Suppressor macrophage (primary cell): ENCODE measurements at places on chromosomes 12 and 14.

GRCh38 chr14:50062438-50063085, 53.8 kb downstream of the VCPKMT start:
- DNase-seq = peak; percentile 42

DNA sequence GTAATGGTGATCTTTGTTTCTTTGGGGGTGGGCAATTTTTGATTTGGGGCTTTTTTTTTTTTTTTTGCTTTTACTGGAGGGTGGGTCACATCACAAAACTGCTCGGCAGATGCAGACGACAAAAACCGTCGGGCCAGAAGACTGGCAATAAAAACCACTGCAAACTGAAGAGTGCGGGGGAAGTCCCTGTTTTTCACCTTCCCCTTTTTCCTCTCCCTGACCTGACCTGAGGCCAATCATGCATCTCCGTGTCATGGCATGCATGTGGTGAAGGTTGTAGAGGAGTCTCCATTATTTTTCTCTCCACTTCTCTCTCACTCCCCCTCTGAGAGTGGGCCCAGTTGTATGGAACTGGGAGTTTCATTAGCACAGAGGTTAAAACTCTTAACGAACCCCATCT, 57.5 kb downstream of the AP5M1 start:
- no peak for DNase-seq

- no peak for DNase-seq
Observed at GRCh38 chr12:48961331-48961730, 4.0 kb upstream of the ARF3 start.

- DNase-seq = peak; percentile 0
Observed at GRCh38 chr14:106067935-106068334, 541.6 kb downstream of the TMEM121 start.

- no peak for DNase-seq
Observed at GRCh38 chr12:113500306-113500675, 28.6 kb upstream of the LHX5 start.

DNA sequence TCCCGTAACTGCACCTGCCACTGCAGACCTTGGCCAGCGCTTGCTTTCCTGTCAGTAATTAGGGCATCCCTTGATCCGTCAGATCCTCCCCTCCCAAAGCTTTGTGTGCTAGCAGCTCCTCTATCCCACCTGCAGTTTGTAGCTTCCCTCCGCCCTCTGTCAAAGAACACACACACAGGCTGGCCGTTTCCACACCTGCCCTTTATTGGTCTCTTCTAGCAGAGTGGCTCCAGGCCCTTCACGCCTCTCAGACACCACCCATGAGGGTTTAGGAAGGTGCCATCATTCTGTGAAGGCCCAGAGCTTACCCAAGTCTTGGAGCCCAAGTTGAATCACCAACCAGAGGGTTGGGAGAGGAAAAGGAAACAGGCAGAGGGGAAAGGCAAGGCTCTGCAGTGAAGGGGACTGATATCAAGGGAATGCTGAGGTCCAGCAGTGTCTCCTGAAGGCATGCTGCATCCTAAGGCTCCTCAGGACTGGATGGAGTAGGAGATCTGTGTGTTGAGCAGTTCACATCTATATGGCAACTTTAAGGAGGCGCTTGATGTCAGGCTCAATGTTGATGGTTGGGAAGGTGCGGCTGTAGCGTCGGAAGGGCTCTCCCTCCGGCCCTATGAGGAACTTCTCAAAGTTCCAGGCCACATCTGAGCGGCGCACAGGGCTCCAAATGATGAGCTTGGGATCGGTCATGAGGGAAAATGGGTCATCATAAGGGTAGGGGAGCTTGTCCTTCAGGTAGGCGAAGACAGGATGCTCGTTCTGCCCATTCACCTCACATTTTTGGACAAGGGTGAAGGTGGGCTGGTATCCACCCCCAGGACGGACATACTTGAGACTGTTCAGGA, 3.4 kb downstream of the GPX2 start:
- no peak for DNase-seq

GRCh38 chr12:99055299-99055698, 410.2 kb downstream of the APAF1 start:
- DNase-seq = peak; percentile 40

DNA sequence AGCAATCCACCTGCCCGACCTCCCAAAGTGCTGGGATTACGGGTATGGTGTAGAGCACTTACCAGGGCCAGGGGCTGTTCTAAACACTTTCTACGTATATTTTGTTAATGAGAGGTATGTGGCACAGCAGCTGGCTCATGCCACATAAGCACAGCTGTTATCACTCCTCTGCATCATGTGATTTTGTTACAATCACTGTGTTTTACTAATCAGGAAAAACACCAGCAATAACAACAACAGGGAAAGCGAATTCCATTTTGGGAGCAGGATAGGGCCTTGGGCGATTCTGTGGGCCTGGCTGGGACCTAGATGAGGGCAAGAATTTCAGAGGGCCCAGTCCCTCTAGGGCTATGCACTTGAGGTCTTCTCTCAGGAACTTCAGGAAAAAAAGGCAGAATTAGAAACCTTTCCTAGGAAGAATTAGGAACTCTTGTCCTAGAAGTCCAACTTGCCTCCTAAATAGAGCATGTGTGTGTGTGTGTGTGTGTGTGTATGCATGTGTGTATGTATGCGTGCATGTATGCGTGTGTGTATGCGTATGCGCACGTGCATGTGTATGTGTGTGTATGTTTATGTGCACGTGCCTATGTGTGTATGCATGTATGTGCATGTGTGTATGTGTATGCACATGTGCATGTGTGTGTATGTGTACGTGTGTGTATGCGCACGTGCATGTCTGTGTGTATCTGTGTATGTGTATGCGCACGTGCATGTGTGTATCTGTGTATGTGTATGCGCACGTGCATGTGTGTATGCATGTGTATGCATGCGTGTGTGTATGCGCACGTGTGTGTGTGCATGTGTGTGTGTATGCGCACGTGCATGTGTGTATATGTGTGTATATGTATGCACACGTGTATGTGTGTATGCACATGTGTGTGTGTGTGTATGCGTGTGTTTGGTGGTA, 41.8 kb upstream of the CORO1C start:
- no peak for DNase-seq

GRCh38 chr14:34580381-34580780, 40.9 kb upstream of the EAPP start:
- no peak for DNase-seq

DNA sequence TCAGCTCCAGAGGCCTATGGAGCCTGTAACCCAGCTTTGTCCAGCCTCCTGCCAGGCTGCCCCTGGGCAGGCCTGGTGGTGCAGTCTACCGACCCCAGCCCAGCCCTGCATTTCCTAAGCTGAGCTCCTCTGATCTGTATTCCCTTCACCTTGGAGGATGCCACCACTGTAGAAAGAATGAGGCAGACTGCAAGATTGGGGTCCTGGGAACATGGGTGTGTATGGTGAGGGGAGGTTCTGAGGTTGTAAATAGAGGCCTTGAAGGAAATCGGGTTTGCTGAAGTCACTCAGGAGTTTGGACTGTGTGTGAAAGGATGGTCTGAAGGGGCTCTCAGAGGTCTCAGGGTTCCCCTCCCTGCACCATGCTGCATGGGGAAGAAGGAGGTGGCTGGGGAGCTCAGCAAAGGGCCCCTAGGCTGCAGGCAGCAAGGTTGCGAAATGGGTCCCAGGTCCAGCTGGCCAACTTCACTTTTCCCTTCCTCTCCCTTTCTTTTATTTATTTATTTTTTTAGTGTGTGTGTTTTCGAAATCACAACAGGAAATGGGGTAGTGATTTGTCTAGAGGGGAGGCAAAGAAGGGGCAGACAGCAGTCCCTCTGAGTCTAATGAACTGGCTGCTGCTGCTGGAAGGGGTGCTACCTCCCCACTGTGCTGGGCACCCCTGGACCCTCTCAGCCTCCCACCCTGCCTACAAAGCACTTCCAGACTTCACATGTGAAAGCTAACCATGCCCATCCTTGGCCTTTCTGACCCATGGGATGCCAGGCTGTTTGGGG, 1.2 kb upstream of the LRP1-AS start:
- peak; percentile 86 for DNase-seq

GRCh38 chr12:20917819-20918218, 107.3 kb downstream of the SLCO1B3 start:
- DNase-seq = no peak

DNA sequence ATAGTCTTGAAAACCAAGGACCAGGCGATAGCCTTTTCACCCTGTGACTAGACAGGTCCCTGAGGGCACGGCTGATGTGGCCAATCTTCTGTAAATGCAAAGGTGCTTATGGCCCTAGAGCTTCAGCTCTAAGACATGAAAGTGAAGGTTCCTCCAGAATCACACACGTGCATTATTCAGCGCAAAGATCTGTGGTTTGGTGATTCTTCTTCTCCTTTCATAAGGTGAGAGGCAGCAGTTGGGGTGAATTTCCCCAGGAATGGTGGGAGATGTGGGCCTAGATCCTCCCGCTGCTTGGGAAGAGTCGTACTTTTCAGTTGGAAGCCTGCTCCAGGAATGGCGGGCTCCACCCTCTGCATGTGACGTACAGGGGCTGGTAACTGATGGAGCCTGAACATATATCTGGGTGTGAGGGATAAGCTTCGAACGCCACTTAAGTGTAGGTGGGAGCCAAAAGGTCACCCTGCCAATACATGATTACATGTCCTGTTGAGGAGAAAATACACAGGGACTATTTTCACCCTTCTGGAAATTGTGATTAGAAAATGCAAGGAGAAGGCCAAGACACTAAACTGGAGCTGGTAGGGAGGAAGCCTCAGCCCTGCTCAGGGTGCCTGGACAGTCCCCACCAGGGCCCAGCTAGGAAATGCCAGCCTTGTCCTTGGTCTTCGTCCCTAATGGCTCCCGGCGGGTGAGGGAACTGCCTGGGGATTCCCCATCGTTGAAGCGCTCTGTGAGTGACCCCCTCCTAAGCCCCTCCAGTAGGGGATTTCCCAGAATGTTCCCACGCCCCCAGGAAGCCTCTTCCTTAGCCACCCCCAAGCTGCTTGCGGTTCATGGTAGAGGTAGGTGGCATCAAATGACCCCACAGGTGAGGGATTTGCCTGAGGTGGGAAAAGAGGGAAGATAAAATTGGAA, 17.6 kb downstream of the BATF start:
- no peak for DNase-seq

DNA sequence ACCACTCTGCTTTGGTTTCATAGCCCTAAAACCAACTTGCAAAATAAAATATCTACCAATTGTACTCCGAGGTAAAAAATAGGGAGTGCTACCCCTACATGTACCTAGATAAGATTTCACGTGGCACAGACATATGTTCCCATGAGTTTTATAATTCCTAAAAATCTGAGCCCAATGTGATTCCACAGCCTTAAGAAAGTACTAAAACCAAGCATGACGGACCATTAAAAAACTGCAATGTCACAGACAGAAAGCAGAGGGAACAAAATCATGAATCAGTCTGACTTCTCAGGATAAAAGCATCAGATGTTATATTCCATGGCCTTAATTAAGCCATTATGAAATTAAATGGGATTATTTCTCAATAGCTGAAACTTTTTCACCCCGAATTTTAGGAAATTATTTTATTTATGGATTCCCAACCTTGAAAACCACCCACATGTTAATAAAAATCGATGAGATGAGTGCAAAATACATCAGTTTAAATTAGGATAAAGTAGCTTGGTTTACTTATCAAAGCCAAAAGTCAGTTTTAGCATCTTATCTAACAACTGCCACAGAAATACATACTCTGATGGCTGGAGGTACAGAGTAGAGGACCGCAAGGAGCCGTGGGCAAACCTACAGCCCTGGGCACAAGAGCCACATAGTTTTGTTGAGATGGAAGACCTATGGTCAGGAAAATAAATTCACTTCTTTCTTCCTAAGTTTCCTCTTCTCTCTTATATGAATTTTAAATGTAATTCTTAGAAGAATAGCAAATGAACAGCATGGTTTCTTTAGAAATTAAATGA, 4.5 kb downstream of the ITPR2 start:
- DNase-seq = no peak

GRCh38 chr14:33525626-33526025, 425.2 kb downstream of the EGLN3 start:
- no peak for DNase-seq

DNA sequence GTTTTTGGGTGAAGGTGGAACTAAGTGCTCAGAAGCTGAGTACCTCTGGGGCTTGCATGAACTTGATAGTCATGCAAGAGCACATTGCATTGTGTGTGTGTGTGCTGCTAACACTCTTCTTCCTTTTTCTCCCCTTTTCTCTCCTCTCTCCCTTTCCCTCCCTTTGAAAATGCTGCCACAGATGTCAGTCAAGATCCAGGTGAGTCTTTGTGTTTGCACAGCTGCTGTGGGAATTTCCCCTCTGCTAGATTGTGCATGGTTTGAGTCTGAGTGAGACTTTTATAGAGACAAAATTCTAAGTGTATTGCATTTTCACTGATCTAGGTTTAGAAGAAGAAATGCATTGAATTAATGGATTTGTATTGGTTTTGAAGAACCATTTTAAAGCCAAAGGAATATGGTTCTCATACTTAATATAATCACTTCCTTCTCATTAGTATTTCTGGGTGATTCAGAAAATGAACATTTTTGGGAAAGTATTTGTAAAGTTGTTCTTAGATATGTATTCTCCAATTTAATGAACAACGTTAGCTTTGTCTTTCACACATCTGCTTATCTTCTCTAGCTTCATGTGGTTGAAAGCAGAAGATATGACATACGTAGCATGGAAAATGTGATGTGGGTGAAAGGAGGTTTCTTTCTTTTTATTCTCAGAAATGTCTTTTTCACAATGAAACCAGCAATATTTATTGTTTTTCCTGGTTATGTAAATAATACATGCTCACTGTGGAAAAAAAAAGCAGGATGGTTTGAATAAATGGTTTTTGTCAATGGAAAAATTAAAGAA, 108.5 kb downstream of the NRXN3 start:
- DNase-seq = no peak
